ENCODE measurements at places on chromosomes 1 and 21.
A peak's percentile ranks its signal among the peaks of the same experiment; 100 is the strongest.

GRCh38 chr1:37553927-37554808 is at the start of gene SNIP1:
Gene SNIP1 (minus strand): TSS chr1:37554293. CDS start chr1:37554229, 64 bp downstream.
- DNase-seq, result peak; percentile 85

DNA sequence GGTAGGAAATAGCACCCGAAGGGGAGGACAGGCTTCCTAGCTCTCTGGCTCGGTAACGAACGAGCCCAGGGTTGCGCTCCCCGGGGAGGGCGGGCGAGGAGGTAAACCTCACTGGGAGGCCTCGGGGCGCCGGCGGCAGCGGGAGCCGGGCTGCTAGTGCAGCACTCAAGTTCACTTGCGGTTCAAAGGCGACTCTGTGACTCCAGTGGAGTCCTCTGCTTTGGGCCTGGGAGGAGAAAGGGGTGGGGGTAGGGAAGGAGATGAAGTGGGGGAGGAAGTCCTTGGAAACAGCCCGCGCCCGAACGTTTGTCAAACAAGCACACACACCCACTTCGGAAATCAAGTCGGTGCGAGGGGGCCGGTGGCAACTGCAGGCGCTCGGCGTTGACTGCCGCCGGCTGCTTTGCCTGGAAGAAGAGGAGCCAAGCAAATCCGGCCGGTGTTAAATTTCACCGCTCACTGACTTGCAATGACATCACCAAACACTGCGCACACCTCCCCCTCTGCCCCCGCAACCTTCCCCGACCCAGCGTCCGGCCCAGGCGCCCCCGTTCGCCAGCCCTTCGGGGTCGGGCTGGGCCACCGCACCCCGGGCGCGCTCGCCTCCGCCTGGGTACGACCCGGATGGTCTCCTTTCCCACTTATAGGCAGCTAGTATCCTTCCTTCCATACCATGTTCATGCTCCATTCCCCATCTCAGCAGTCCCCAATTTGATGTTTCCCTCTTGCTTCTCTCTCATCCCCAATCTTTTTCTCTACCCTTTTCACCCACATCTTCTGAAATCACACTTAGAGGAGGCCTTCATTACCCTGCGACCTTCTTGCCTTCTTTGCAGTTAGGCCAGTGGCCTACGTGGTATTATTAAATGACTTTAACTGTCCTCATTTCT is at the start of gene COL24A1:
TSS of gene COL24A1 (minus strand) at position 207 of the 890 bp plus-strand sequence. CDS start 376 bp downstream, outside the sequence.
- DNase-seq, result no peak

DNA sequence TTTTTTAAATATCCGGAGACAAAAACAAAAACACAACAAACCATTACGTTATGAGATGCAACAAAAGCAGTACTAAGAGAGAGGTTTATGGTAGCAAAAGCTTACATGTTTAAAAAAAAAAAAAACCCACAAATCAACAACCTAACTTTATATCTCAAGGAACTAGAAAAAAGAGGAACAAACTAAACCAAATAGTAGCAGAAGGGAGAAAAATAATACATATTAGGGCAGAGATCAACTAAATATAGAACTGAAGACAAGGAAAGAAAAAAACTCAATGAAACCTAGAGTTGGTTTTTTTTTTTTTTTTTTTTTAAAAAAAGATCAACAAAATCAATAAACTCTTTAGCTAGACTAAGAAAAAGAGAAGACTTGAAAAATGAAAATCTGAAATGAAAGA is 34.9 kb downstream of the ZNF644 start:
- no peak for DNase-seq

DNA sequence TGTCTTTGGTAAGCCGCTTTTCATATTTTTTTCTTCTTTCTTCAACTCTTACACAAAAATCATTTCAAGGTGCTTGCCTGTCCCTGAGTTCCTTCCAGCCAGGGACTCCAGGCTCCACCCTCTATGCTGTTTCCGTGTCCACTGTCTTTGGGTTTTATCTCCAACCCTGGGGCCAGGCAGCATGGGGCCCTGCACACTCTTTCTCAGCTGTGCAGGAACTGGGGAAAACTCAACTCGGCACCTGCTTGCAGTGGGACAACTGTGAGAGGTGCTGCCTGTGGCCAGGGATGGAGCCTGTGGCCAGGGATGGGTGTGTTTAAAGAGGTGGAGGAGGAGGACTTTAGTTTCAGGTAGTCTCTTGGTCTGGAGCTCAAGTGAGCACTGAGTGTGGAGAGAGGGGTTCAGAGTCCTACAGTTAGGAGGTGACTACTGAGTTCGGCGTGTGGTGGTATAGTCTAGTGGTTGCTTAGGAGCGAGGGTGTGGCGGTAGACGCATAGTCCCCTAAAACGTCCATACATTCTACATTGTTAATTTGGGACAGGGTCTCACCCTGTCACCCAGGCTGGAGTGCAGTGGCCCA is 13.4 kb downstream of the TNFRSF8 start:
- DNase-seq, result no peak

DNA sequence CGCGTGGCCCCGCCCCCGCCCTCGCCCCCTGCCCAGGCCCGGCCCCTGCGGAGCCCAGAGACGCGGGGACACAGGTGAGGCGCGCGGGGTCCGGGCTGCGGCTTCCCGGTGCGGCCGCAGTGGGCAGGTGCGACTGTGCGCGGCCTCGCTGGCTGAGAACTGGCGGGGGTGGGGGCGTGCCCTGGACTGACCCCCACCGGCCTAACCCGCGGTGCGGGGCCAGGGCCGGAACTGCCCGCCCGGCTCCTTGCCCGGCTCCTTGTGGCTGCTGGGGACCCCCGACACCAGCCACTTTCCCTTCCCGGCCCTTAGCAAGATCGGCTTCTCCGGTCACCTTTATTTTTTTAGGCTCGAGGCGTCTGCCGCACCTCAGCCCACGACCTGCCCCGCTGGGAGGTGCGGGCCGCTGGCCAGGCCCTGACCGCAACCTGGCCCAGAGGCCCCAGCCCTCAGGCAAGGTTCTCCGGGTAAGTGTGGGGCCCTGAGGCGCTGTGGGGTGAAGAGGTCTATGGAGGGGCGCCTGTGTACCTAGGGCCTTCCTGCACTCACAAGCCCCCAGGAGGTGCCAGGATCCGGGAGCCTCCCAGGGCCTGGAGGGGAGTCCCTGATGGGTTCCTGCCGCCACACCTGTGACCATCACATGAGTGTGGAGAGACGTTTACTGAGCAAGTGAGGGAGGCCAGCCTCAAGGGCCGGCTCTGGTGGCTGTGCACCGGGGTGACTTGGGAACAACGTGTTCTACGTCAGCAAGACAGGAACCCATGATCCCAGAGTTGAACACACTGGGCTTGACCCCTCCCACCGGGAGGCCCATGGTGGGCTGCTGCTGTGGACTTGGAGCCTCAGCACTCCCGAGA is at the start of gene SMIM1:
TSS of gene SMIM1 (plus strand) at position 35 of the 857 bp plus-strand sequence. CDS start 2,625 bp downstream, outside the sequence.
- no peak for DNase-seq

- no peak for DNase-seq
Observed at GRCh38 chr1:245972476-245972875, 534.6 kb downstream of the SMYD3 start.

DNA sequence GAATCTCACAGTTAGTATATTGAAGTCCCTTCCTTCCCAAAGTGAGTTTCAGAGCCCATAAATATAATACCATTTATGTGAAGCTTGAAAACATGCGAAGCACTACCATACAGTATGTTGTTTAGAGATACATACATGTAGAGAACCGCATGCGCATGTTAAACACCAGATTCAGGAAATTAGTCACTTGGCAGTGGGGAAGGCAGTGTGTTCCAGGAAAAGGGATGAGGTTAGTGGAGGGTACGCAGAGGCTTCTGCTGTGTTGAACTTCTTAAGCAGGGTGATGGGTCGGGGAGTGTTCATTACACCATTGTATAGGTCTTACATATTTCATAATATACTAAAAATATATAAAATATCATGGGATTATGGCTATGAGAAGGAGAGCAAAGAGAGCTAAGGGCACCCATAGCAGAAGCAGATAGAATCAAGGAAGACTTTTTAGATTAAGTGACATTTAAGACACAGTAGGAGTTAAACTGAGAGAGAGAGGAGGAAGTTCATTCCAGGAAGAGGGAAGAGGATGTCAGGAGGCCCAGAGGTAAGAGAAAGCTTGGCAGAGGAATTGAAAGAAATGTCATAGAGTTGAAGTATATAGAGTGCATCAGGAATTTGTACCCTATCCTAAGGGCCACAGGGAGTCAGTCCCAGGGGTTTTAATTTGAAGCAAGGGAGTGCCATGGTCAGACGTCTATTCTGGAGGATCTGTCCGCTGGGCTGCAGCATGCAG is 43.5 kb upstream of the SARS1 start:
- DNase-seq, result no peak

GRCh38 chr1:10508511-10508951 is 33.8 kb downstream of the PEX14 start:
- no peak for DNase-seq

GRCh38 chr1:187294421-187295201 is 465.9 kb downstream of the PLA2G4A start:
- DNase-seq, result no peak

DNA sequence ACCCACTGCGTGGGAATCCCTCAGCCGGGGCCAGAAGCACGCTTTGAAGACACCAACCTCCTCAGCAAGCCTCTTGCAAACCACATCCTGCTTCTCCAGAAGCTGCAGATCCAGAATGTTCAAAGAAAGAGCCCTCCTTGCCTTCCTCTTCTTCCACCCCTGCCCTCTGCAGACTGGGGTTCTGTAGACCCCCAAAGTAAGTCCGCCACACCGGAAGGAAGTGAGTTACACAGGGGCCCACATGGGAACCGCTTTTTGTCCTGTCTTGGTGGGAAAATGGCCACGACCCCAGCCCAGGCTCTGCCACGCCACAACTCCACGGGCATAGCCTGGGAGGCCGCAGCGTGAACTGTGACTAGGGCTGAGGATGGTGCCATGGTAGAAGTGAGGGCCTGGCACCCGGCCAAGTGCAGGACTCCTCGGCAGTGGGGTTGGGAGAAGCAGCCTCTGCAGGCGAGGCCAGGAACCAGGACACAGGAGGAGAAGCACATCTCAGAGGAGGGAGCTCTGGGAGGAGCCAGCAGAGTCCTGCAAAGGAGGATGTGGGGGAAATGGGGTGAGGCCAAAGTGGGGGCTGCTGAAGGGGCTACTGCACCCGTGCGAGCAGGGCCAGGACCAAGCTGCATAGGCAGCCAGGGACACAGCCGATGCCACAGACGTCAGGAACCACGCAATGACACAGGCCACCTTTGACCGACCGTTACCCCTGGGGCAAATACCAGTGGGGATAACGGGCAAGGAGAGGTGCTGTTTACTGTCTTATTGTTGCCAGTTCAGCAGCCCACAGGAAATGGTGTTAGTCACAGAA is 30.9 kb downstream of the PDE9A start:
- DNase-seq, result peak; percentile 47

DNA sequence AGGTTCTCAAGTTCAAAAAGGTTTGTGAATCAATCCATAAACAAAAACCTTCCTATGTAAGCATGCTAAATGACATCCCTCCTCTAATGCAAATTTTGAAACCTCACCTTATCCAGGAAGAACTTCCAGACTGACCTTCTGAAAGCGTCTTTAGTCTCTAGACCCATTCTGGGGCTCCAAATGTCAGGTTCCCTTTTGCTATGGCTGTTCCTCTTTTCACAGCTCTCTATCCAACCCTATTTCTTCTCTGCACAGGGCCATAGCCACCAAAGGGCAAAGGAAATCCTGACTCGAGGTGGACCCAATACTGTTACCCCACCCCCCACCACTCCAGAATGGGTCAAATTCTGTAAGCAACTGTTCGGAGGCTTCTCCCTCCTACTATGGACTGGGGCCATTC is 3.4 kb downstream of the ATP1A4 start:
- no peak for DNase-seq

DNA sequence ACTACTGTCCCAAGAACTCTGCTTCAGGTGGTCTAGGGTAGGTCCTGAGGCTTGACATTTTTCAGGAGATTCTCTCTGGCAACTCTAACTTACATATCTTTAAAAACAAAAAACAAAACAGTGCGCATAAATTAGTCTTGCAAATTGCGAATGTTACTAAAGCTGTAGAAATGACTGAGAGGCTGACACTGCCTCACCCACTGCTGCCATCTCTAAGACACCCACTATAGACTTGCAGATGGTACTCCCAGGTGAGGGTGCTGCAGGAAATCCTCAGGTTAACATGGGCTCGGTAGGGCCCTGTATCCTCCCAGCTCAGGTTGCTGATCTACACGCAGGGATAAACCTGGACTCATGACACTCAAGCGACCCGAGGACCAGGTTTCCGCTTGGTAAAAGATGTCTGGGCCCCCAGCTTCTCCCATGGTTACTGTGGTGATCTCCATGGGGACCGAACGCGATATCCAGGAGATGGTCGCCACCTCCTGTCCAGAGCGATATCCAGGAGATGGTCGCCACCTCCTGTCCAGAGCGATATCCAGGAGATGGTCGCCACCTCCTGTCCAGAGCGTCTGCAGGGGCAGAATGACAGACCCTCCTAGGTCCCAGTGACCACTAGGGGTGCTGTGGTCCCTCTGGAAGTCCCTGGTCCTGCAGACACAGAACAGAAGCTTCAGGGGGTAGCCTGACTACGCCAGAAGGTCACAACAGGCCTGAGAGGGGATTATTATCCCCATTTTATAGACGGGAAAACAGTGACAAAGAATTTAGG is 16.2 kb upstream of the LY9 start:
- DNase-seq, result peak; percentile 46

- DNase-seq, result no peak
Observed at GRCh38 chr1:40588586-40588985, 57.1 kb downstream of the ZNF684 start.

- no peak for DNase-seq
Observed at GRCh38 chr1:117857418-117857817, 72.0 kb downstream of the GDAP2 start.

DNA sequence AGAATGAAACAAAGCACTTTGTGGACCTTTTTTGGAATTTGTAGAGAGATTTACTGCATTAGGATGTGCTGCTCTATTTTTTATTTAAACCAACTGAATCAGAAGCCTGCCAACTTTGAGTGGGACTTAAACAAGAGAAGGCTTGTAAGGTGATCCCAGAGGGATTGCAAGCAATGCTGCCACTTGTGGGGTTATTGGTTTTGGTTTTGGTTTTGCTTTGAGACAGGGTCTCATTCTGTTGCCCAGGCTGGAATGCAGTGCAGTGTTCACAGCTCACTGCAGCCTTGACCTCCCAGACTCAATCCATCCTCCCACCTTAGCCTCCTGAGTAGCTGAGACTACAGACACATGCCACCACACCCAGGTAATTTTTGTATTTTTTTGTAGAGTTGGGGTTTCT is 32.2 kb upstream of the GNG5 start:
- no peak for DNase-seq

DNA sequence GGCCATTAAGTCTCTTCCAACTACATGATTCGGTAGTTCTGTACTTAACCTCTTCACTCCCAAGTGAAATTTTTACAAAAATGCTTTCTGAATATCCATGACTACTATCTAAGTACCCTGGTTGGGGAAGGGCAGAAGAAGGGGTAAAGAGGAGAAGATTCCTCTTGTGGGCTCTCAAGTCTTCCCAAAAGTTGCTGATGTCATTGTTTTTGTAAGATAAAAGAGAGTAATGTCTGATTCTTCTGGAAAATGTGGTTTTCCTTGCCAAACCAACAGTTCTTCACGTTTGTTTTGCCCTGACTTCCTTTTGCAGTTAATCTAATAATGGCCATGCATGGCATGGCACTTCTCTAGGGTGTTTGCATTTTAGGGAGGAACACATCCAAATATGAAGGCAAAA is 34.7 kb upstream of the AK4 start:
- DNase-seq, result no peak

All from stimulated activated CD4-positive, alpha-beta T cell treated with anti-CD3 and anti-CD28 coated beads, Interleukin-4, amount 100 ng/mL, for 1 hour (primary cell).